ENCODE measurements at places on chromosomes 7 and 10.

GRCh38 chr7:92121681-92122080 lies 12.6 kb downstream of the CYP51A1 start:
- peak; percentile 3 for DNase-seq

DNA sequence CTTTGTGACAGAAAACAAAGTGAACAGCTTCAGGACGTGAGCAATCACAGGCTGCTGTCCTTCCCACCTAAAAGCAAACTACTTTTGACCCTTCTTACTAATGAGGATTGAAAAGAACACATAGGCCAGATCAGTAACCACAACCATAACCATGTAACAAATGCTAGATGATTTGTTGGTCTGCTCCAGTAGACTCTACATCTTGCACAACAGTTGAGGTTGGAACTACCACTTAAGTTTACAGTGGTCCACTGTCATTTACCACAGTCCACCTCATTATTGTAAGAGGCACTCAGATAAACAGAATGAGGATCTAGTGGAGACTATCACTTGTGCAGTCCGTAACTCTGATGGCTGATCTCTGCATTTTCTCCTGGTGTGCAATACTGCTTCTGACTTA lies 27.8 kb downstream of the NET1 start:
- DNase-seq: no peak

DNA sequence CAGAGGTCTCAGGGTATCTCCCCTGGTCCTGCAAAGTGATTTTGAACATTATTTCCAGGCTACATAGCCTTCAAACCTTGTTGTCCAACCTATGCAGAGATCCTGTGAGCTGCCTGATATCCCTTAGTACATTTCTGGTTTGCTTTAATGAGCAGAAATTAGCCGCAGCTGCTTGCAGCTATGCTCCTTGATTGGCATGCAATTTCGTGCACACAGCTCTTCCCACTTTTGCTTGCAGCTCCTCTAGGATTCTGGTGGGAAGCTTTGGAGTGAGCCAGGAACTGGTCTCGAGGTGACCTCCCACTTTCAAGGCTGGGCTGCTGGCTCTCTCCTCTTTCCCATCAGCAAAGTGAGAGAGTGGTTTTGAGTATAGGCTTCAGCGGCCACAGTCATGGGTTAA lies 45.8 kb downstream of the OAT start:
- DNase-seq: no peak

- DNase-seq: no peak
These were observed 7.5 kb upstream of the MAT1A start for GRCh38 chr10:80296942-80297341.

GRCh38 chr10:129864601-129865126 lies 99.4 kb downstream of the EBF3 start:
- DNase-seq: no peak

GRCh38 chr10:16472828-16473227 lies 36.0 kb downstream of the PTER start:
- DNase-seq: no peak

- no peak for DNase-seq
These were observed 190.0 kb downstream of the CFTR start for GRCh38 chr7:117669818-117670217.

DNA sequence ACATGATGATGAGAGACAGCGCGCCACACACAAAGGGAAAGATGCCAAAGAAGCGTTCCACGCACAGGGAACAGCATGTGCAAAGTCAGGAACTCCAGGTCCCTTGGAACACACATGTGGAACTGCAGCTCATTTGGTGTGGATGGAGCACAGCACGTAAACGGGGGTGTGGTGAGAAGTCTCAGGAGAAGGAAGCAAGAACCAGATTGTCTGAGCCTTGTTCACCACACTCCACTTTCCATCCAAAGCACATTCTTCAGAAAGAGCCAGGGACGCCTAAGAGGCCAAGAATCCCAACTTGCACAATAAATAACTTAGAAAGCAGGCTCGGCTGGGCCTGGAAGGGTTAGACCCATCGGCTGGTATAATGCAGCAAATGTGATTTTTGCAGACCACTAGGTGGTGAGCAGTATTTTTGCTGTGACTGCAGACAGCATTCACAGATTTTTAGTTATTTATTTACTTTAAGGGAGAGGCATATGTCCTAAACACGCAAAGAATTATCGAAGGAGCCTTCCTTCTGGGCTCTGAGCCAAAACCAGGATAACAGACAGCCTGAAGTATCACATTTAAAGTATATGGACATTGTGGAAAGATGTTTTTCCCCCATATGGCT lies 27.9 kb upstream of the ASCC1 start:
- peak; percentile 93 for DNase-seq

GRCh38 chr10:73581918-73582317 lies 9.2 kb downstream of the USP54 start:
- no peak for DNase-seq

DNA sequence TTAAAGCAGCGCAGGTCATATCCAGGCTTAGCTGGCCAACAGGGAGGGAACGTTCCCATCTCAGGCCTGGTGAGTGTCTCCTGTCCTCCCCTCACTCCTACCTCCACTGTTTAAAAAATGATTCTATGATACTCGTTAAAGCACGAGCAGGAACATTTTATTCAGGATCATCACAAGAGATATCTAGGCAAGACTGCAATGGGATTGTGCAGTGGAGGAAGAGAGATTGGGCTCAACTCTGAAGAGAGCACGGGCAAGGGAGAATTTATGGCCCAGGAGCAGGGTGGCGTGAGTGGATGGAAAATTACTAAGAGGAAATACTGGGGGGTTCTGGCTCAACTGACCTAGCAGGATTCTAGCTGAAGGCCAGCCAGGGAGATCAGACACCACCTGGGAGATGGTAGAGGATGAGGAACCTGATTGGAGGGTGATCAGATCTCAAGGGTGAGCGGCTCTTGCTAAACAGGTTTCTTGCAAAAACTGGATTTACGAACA lies 9.0 kb upstream of the HSPB1 start:
- no peak for DNase-seq

- no peak for DNase-seq
These were observed 243.0 kb upstream of the KLF6 start for GRCh38 chr10:4028027-4028471.

- DNase-seq: peak; percentile 36
These were observed 149.8 kb downstream of the XPNPEP1 start for GRCh38 chr10:109773288-109774120.

- no peak for DNase-seq
These were observed 36.3 kb downstream of the HYAL4 start for GRCh38 chr7:123881300-123881699.

DNA sequence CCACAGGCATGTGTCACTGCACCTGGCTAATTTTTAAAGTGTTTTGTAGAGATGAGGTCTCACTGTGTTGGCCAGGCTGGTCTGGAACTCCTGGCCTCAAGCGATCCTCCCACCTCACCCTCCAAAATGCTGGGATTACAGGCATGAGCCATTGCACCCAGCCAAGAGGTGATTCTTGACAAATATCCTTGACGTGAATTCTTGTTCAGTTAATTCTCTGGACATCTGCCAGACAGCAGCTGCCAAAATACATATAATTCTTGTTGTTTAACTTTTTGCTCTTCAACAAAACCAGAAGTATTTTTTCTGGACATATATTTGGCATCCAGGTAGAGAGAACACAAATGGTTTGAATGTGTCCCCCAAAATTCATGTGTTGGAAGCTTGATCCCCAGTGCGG lies 3.2 kb downstream of the ACADSB start:
- DNase-seq: no peak

DNA sequence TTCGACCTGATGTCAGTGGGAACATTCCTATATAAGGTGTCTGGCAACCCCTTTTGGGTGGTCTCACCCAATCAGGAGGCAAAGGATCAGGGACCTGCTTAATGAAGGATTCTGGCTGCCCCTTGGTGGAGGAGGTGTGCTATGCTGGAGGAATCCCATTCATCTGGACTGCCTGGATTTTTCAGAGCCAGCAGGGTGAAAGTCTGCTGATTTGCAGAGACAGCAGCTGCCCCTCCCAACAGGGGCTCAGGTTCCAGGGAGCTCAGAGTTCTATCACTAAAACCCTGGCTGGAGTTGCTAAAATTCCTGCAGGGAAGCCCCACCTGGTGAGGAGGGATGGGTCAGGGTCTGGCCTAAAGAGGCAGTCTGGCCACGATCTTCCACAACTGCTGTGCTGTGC lies 398.5 kb upstream of the CNTNAP2 start:
- DNase-seq: no peak

DNA sequence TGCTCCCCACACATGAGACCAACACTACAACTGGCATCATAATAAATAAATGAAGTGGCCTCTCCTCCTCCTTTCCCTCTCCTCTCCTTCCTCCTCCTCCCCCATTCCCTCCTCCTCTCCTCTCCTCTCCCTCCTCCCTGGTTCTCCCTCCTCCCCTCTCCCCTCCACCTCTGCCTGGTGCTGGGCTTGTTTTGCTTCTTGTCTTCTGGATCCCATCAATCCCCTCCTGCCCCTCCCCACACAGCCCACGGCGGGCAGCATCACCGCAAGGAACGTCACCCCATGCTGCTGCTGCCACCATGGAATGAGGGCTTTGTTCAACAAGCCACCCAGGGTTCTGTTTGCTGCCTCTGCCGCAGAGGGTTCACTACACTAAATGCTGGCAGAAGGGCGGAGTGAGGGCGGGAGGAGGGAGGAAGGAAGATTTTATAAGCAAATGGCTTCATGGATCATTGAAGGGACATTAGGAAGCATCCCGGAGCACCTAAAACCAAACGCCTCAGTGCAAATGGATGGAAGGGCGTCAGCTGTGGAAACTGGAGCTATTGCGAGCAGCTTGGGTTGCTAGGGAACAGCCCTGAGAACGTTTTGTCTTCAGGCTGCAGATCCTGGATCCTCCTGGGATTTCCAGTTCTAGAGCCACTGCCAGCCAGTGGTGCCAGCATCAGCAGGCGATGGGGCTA lies 379.7 kb upstream of the ZMIZ1 start:
- peak; percentile 52 for DNase-seq

DNA sequence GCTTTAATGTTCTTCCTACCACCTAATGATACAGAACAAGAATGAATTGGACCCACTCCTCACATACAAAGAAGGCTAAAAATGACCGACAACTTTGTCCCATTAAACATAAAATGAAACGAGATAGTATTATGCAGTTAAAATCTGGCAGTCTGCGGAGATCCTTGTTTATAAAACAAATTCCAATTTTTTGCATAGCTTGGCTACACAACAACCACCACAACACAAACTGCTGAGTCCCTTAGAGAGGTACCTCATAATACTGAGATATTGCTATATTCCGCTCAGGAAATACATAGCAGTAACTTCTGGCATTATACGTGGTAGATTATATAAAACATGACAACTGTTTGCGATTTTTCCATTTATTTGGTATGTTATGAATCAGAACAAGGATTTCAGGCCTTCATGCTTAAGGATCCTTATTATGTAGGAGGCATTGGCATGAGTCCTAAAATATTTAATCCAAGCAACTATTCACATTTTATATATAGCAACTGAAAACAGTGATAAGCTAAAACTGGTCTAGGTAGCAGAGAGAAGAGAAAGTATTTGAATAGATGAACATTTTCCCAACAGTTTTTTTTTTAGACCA lies 96.0 kb downstream of the ANK3 start:
- DNase-seq: peak; percentile 54

DNA sequence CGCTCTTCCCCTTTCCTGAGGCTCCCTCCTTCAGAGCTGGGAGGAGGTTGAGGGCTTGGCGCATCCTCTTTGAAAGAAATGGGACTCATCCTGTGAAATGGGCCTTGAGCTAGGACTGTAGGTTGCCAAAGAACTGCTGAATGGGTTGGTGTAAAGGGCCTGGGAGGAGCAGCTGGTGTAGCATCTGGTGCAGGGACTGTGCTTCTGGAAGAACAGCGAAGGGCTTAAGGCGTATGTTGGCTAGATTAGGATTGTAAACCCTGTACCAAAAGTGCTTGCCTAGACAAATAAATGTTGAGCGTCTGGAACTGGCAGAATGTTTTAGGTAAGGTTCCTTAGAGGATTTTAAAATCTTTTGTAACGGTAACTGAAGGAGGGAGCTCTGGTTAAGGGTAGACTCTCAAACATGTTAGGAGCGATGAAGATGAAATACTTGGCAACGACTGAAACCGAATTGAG lies 563 bp downstream of the STAM start:
- DNase-seq: no peak

- no peak for DNase-seq
These were observed 179.3 kb downstream of the ARHGAP12 start for GRCh38 chr10:31749301-31749700.

DNA sequence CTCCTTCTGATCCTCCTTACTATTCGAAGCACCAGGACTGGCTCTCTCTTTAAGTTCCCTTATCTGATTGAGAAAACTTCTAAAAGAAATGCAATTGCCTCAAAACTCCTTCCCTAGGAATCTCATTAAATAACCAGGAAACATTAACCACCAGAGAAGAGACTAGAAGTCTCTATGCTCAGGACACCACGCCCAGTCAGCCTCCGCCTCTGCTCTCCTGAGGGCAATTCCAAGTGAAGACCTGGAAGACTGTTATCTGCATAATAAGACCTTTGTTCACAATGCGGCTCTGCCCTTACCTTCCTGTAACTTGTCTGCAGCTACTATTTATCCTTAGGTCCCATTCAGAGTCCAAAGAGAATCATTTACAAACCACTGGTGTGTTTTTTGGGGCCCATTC lies 78.8 kb downstream of the ELMO1 start:
- DNase-seq: no peak

GRCh38 chr10:10513898-10514297 lies 503.8 kb upstream of the CELF2 start:
- DNase-seq: no peak

DNA sequence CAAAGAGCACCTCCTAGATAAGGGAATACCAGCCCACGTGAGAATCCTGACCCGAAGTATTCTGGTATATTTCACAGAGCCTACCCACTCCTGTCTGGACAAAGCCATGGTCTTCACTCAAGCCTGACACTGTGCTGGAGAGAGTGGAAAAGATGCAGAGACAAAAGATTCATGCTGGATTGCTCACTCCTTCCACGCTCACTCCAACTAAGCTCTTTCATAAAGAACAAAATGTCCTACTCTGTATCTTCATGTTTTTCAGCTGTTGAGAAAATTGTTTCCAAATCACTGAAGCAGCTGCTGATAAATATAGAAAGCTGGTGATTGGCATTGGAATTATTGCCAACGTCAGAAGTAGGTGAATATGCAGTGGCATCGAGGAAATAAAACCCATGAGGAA lies 106.0 kb downstream of the ABLIM1 start:
- no peak for DNase-seq

DNA sequence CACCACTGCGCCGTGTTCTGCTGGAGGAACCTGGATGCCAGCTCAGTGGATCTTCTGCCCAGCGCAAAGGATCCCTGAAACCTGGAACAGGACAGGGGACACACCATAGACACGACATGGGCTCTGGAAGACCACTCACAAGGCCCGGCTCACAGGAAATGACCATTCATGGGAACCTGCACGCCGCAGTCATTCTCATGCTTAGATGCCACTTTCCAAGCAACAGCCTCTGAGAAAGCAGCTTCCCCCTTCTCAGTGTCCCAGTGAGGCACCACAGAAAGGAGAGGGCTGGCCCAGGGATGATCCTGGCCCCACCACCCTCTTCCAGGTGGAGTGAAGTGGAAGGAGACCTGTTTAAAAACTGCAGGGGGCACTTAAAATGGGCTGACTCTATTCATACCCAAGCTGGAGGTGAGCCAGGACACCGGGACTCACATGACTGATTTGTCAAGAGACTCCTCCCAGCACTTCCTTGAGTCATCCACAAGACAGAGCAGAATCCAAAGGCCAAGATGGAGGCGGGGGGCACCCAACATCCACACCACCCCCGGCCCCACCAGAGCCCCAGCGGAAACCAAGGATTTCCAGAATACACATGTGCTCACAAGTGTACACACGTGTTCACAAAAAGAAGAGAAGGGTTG lies 11.2 kb downstream of the CTBP2 start:
- DNase-seq: peak; percentile 75
